A172 (cell line): ENCODE measurements at places on chromosomes 1 and 21.

- DNase-seq = peak; percentile 53
Measured at GRCh38 chr21:38979271-38980121, 173.8 kb downstream of the ETS2 start.

DNA sequence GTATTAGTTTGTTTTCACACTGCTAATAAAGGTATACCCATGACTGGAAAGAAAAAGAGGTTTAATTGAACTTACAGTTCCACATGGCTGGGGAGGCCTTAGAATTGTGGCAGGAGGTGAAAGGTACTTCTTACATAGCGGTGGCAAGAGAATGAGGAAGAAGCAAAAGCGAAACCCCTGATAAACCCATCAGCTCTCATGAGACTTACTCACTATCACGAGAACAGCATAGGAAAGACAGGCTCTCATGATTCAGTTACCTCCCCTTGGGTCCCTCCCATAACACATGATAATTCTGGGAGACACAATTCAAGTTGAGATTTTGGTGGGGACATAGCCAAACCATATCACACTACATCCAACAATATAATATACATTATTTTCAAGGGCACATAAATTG is 145.7 kb upstream of the BARHL2 start:
- no peak for DNase-seq

DNA sequence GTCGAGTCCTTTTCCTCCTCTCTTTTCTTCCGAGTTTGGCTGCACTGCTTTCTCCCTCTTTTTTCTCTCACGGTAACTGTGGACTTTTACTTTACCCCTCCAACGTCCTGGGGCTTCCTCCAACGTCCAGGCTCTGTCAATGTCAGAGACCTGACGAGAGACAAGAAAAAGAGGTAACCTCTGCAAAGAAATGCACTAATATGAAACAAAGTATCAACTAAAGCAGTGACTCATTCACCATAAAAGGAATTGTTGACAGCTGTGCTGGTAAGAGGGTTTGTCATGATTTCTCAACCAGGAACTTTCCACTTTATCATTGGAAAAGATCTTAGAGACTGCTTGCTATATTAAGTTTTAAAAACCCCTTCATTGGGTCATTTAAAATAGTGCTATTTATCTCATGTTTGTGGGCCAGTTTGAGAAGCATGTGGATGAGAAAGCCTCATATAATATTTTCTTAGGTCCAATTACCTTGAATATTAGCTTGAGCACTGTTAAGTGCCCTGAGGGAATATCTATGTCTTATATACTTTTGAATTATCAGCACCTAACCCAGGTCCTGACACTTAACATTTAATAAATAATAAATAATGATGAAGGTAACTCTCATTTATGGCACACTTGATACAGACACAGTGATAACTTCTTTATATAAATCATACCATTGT is at the start of gene GBP2:
Gene GBP2, minus strand, starts transcription at position 202 of the 668 bp plus-strand sequence. CDS start 4,148 bp downstream, outside the sequence.
- DNase-seq = peak; percentile 66

- DNase-seq = no peak
Measured at GRCh38 chr1:229842302-229843255, 216.5 kb downstream of the URB2 start.

- no peak for DNase-seq
Measured at GRCh38 chr1:230157420-230158390, 90.7 kb downstream of the GALNT2 start.

DNA sequence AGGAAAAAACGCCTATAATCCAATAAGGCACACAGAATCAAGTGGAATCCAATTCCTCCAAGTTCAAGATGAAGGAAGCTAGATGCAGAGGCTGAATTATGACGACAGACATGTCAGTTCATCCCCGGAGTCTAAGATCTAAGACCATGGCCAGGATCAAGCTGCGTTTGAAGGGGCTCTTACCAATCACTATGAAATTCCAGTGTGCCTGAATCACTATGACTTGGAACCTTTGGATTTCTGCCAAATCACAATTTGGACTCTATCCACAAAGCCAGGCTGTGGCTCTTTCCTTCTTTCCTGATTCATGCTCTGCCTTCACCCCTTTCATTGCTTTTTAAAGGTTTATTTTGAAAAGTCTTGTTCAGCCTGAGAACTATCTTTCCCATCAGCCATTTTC is 17.1 kb downstream of the OLIG2 start:
- peak; percentile 98 for DNase-seq

DNA sequence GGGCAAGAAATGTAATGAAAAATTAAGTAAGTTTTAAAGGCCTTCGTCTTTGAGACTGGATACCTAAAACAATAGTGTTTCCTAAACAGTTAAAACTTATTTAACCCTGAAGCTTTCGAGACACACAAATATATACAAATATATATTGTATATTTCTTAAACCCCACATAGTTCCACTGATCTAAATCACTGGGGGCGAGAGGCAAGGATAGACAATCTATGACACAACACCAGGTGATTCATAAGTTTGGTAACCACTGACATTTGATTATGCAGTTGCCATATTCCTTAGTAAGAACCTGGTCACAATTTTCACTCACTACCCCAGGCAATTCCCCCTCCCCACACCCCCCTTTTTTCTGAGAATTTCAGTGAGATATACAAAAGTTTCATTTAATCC is 55.3 kb upstream of the BOLA1 start:
- peak; percentile 78 for DNase-seq

- DNase-seq = no peak
Measured at GRCh38 chr21:36904093-36904666, 62.3 kb downstream of the HLCS start.

- DNase-seq = no peak
Measured at GRCh38 chr1:19371226-19372135, 59.4 kb downstream of the SLC66A1 start.

GRCh38 chr1:175182201-175182746 is 10.3 kb downstream of the KIAA0040 start:
- DNase-seq = no peak

DNA sequence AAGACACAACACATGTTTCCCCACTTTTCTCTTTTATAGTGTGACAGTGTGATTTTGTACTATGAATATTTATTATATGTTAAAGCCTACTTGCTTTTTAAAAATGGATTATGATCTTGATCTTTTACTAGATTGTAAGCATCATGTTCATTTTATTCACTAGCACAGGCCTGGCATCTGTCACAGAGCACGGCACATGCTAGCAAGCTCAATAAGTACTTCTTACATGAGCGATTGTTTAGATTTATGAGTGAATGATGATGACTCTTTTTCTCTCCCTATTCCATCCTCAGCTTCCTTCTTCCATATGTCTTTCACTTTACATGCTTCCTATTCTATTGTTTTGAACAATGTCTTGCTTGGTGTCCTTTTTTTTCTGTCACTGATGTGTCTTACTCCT is 1454.1 kb downstream of the MRPL39 start:
- no peak for DNase-seq

DNA sequence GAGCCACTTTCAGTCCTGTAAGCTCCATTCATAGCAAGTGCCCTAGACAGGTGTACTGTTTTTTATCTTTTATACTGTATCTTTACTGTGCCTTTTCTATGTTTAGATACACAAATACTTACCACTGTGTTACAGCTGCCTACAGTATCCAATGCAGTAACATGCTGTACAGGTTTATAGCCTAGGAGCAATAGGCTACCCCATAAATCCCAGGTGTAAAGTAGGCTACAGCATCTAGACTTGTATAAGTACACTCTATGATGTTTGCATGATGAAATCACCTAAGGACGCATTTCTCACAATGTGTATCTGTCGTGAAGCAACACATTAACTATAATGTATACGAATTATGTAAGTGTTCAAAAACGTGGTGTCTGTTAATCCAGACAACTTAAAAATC is 10.7 kb downstream of the HLCS start:
- no peak for DNase-seq

- DNase-seq = peak; percentile 49
Measured at GRCh38 chr1:44810101-44810761, 1.9 kb downstream of the BTBD19 start.

DNA sequence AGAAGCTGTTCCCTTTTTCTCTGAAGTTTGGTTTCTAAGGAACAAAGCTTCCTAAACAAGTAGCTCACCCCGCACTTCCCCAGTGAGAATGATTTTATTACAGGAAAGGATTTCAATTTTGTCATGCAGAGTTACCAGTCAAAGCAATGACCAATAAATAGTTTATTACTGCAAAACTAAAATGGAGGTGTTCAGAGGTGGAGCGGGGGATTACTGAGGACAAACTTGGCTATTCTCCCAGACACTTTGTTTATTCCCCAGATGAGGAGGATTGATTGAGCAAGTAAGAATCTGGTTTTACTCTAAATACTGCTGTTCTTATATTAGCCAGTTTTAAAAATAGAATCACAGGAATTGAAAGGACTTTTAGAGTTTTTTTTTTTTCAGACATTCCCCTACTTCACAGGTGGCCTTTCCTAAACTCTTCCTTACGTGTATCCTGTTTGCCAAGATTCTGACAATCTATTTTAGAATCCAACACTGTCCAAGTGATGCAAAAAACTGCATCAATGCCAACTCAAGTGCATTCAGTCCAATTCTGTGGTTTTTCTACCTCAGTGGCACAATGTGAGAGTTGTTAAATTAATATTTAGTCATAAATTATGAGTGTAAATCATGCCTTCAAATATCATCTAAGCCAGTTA is 136.1 kb downstream of the TNFSF18 start:
- peak; percentile 86 for DNase-seq

- no peak for DNase-seq
Measured at GRCh38 chr1:111358964-111359363, 68.3 kb downstream of the CHIA start.

- no peak for DNase-seq
Measured at GRCh38 chr1:173549813-173550212, 53.1 kb downstream of the SLC9C2 start.

DNA sequence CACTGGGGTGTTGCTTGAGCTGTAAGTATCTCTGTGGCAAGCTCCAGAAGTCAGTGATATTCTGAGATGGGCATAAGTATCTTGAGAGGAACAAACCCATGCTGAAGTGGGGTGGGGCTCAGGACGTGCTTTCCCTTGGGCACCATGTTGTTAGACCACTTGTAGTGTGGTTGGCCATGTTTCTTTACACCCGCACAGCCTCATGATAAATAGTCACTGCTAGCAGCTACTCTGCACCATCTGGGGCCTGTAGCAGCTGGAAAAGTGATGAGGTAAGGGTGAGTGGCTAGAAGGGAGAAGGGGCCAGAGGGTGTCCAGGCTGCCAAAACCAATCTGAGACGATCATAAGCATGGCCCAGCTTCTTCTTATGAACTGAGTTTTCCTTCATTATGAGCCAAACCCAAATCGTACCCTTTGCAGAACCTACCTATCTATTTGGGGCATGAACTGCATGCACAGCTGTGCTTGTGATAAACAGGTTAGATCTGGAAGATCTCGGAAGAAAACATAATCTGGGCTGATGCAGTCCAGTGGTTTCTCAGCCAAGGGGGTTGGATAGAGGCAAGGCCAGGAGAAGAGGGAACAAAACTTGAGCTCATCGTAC is 91.9 kb upstream of the IRF2BP2 start:
- DNase-seq = no peak

GRCh38 chr1:247390116-247390791 is 25.7 kb upstream of the NLRP3 start:
- DNase-seq = peak; percentile 81

GRCh38 chr1:66291531-66291864 is 242.5 kb upstream of the SGIP1 start:
- no peak for DNase-seq

- no peak for DNase-seq
Measured at GRCh38 chr21:25391777-25392176, 215.5 kb downstream of the MRPL39 start.

DNA sequence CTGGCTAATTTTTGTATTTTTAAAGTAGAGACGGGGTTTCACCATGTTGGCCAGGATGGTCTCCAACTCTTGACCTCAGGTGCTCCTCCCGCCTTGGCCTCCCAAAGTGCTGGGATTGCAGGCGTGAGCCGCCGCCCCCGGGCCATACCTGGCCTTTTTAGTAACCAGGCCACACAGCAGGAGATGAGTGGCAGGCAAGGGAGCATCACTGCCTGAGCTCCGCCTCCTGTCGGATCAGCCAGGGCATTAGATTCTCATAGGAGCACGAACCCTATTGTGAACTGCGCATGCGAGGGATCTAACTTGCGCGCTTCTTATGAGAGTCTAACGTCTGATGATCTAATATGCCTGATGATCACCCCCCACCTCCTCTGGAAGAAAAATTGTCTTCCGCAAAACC is 308.7 kb upstream of the PRMT6 start:
- DNase-seq = no peak

DNA sequence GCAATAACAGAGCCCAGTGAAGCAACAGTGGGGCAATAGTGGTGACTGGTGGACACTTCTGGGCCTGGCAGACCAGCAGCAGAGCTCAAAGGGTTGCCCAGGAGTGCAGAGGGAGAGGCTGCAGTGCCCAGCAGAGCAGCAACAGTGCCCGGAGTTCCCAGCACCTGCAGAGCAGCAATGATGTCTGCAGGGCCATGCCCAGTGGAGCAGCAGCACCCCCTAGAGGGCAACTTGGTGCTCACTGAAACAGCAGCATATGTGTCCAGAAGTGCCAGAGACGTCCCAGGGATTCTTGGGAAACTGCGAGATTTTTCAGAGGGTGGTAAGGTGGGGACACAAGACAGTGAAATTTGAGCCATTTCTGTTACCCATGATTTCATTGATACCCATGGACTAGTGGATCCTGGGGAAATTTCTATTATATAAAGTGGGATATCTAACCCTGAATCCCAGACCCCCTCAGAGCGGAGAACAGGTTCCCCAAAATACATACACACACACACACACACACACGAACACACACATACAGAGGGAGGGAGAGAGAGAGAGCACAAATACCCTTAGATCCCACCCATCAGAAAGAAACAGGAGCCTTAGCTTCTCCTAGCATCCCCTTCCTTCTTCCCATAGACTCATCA is 156.9 kb upstream of the GJB5 start:
- DNase-seq = peak; percentile 66

DNA sequence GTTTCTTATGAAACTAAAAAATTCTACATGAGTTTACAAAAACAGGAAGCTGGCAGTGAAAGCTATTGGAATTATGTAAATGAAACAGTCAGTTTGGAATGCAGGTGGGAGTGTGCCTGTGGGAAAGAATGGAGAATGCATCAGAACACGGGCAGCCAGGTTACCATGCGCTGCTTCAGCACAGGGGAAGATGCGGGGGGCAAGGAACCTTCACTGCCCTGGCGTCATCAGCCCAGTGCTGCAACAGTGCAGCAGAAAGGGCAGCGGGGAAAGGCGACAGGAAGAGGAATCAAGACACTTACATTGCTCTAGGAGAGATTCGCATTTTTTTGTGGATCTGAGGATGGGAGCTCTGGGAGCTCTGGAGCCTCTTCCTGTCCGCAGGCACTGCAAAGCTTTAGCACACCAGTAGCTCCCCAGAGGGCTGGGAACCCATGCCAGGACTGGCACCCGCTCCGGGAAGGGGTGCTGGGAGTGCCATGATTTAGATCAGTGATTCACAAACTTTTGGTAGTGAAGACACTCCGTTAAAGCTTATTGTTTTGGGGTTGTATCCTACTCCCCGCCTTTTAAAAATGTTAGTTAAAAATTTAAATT is 64.1 kb upstream of the WDR26 start:
- DNase-seq = peak; percentile 89

GRCh38 chr1:225449774-225450173 is 21.9 kb upstream of the LBR start:
- DNase-seq = no peak
